ENCODE measurements at places on chromosomes 11 and 22.

DNA sequence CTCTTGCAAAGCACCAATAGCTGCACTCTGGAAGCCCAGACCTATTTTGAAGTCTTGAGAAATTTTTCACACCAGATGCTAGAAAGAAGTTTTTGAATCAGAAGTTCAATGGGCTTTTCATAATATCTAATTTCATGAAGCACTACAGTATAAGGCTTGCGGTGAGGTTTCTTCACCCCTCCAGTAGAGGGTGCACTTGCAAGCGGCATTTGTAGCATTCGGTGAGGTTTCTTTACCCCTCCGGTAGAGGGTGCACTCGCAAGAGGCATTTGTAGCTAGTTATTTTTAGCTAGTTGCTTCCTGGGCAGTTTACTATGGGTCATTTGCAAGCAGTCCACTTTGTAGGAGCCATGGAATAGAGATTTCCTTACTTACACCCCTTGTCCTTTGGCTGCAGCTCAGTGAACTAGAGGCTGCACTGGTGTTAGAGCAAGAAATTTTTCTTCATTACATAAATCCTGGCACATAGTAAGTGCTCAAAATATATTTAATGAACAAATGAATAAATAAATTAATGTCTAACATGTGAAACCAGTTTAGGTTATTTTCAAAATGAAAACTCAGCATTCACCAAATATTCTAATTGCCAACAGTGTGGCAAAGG, 7.8 kb upstream of the NOX4 start:
- no peak for DNase-seq

GRCh38 chr22:21741790-21742189, 6.2 kb upstream of the YPEL1 start:
- no peak for DNase-seq

GRCh38 chr22:44363013-44363979, 50.5 kb upstream of the SHISAL1 start:
- DNase-seq: no peak

GRCh38 chr11:134350381-134350780, 18.6 kb downstream of the GLB1L2 start:
- DNase-seq: no peak

- no peak for DNase-seq
Observed at GRCh38 chr11:105738986-105739795, 129.3 kb downstream of the GRIA4 start.

DNA sequence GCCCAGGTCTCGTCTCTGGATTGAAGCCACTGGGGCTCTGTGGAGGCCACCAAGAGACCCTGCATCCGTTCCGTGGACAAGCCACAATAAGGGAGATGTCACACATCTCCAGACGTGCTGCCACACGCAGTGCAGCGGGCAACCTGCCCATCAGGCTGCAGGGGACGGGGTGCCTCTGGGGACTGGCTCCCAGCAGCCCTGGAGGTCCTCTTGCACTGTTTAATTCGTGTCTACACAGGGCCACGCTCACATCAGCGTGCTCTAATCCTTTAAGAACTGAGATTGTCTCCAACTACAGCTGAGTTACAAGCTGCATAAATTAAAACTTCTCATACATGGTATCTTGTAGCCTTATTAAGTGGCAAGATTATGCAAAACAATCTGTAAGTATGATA, 1232.2 kb downstream of the BRD1 start:
- DNase-seq: no peak

DNA sequence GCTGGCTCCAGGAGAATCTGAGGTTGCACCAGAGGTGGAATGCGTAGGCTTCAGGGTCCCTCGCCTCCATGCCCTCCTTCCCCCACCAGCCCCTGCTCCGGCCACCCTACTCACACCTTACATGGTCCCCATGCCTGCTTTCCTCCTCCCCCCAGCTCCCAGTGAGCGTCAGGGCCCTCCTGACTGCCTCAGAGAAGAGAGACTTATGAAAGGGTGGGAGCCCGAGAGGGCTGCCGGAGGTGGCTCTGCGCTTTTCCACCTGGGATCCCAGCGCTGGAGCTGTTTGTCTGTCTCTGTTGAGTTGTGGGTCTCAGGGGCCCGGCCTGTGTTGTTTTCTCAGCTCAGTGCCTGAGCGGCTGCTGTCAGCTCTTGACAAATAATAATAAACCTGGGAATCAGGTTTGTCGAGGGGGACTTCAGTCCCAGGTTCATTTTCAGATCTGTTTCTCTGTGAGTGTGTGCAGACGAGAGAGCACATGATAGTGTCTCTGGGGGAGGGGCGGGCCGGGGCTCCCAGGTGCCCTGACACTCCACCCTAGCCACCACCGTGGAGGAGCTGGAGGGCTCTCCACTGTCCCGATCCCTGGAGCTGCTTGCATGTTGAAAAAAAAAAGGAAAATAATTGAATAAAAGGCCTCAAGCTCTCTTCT, 153.7 kb downstream of the FEZ1 start:
- DNase-seq: no peak

GRCh38 chr22:50316114-50317065, 8.9 kb upstream of the PLXNB2 start:
- no peak for DNase-seq

- no peak for DNase-seq
Observed at GRCh38 chr11:109772892-109773291, 320.3 kb upstream of the ZC3H12C start.

DNA sequence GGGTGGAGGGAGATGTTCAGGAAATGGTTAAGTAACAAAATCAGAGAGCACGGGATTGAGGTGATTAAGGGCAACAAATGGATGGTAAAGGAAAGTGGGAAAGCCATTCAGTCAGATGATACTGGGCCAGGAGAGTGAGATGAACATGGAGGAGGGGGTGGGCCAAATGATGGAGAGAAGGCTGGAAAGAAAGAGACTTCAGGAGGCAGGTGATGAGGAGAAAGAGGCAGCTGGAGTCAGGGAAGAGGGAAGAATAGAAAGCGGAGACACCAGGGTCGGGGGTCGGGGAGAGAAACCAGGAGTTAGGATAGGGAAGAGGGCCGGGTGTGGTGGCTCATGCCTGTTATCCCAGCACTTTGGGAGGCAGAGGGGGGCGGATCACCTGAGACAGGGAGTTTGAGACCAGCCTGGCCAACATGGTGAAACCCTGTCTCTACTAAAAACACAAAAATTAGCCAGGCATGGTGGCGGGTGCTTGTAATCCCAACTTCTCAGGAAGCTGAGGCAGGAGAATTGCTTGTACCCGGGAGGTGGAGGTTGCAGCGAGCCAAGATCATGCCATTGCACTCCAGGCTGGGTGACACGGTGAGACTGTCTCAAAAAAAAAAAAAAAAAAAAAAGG, 4.7 kb upstream of the KDM2A start:
- no peak for DNase-seq
